ENCODE measurements at places on chromosomes 3 and 15. TPM values are rescaled to one million over a fixed set of nuclear protein-coding genes. Genes with fewer than 3 reads are reported as not detected.

Gene C15orf62
- total RNA-seq = 0.46 TPM

Gene FRMD4B
- total RNA-seq = 30.7 TPM

Gene CD200
- 79.1 TPM for total RNA-seq

Gene PIERCE2
- total RNA-seq = 6.7 TPM

Gene SOX14
- total RNA-seq = 1.4 TPM

Gene CCRL2
- total RNA-seq = 1.4 TPM

Gene SEMA3F
- total RNA-seq = 7.8 TPM

Gene KLHL6
- total RNA-seq = 1.4 TPM

Gene CHRNA5
- total RNA-seq = 7.6 TPM

Gene ARNT2
- 73.4 TPM for total RNA-seq

Gene AGTR1
- 1.4 TPM for total RNA-seq

Gene PDCD7
- total RNA-seq = 22.1 TPM

Gene TRAIP
- total RNA-seq = 4.4 TPM

Gene CGNL1
- total RNA-seq = 11.3 TPM

Gene DAZL
- 0.23 TPM for total RNA-seq

Gene CD96
- total RNA-seq = not detected

Gene SNX22
- total RNA-seq = 12.5 TPM

Gene CPNE4
- total RNA-seq = 51.4 TPM

Gene SLC28A1
- 0.23 TPM for total RNA-seq

Gene PLXNA1
- 86.7 TPM for total RNA-seq

Gene GOLGA6L4
- total RNA-seq = 2.1 TPM

Gene NOP10
- 107 TPM for total RNA-seq

Gene PTH1R
- total RNA-seq = 4.2 TPM

Gene ITIH3
- not detected for total RNA-seq

Gene ATXN7
- 12.2 TPM for total RNA-seq

Gene SERPINI2
- total RNA-seq = 3.7 TPM

Gene SKOR1
- total RNA-seq = 0.69 TPM

Gene MAGI1
- 108 TPM for total RNA-seq

Measured in diencephalon (tissue), 1 donor.